ENCODE measurements at places on chromosomes 2 and 18. TPM values are rescaled to one million over a fixed set of nuclear protein-coding genes. Genes with fewer than 3 reads are reported as not detected.
A peak's percentile ranks its signal among the peaks of the same experiment; 100 is the strongest.

RAB1A gene
- total RNA-seq: 151 TPM

SCN3A gene
- 2.1 TPM for total RNA-seq

- H3K27me3 ChIP-seq: no peaks in the 10 kb centered on the region
- H3K4me1 ChIP-seq: peaks cover 13% of the 10 kb centered on the region
- H3K27ac ChIP-seq: no peak overlapping the region
Measured at GRCh38 chr2:97974471-97974870, 21.3 kb downstream of the TMEM131 start.

DNA sequence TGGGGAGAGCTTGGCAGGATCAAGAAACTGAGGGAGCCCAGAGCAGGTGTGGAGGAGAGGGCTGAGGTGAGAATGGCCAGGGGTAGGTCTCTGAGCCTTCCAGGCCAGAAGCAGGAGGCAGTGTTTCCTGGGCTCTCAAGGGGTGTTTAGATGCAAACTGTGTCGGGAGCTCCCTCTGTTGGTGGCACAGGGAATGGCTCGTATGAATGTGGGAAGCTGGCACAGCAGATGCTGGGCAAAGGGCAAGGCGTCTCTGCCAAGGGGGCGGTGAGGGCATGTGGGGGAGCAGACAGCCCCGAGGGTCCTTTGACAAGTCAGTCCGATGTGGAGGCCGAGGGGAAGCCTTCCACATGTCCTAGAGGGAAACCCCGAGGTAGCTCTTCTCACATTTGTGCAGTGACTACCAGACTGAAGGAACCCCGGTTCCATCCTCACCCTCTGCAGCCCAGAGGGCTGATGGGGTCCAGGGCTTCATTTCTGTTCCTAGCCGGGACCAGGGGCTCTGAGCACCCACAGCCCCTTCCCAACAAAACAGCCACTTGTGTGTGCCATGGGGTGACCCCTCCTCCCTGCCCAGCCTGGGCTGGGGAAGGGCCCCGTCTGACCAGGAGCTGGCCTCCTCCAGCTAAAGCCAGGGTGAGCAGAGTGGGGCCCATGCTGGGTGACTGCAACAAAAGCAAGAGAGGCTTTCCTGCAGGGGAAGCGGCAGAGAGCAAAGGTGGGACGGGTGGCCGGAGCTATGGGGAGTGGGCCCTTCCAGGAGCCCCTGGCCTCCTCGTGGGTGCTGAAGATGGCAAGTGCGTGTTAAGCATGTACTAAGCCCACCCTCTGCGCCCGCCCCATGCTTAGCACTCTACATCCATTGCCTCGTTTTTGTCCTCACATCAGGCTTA lies 103.4 kb downstream of the SEPTIN10 start:
- H3K4me1 ChIP-seq: no peaks in the 10 kb centered on the region
- H3K36me3 ChIP-seq: no peaks in the 10 kb centered on the region
- H3K27me3 ChIP-seq: no peaks in the 10 kb centered on the region

DNA sequence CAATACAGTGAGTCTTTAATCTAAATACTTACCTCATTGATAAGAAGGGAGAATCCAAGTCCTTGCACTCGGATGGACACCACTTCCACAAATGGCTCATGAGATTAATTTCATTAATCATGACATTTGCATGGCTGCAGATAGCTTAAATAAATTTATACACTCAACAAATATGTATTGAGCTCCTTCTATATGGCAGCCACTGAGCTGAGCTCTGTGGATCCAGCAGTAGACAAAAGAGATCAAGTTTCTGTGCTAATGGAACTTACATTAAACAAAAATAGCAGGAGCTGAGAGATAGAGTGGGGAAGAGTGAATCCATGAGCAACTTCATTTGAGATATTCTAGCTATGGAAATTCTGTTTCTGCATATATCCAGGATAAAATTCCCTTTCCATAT lies 44.4 kb downstream of the RAB27B start:
- H3K27ac ChIP-seq: no peak overlapping the region
- H3K27me3 ChIP-seq: no peaks in the 10 kb centered on the region
- H3K36me3 ChIP-seq: no peaks in the 10 kb centered on the region
- no peaks in the 10 kb centered on the region for H3K4me1 ChIP-seq

- no peak overlapping the region for H3K4me3 ChIP-seq
- H3K36me3 ChIP-seq: peaks cover 90% of the 10 kb centered on the region
- H3K27me3 ChIP-seq: no peaks in the 10 kb centered on the region
- H3K4me1 ChIP-seq: no peaks in the 10 kb centered on the region
- no peak for DNase-seq
- H3K27ac ChIP-seq: no peak overlapping the region
Measured at GRCh38 chr2:10794876-10795275, 17.7 kb downstream of the PDIA6 start.

DNA sequence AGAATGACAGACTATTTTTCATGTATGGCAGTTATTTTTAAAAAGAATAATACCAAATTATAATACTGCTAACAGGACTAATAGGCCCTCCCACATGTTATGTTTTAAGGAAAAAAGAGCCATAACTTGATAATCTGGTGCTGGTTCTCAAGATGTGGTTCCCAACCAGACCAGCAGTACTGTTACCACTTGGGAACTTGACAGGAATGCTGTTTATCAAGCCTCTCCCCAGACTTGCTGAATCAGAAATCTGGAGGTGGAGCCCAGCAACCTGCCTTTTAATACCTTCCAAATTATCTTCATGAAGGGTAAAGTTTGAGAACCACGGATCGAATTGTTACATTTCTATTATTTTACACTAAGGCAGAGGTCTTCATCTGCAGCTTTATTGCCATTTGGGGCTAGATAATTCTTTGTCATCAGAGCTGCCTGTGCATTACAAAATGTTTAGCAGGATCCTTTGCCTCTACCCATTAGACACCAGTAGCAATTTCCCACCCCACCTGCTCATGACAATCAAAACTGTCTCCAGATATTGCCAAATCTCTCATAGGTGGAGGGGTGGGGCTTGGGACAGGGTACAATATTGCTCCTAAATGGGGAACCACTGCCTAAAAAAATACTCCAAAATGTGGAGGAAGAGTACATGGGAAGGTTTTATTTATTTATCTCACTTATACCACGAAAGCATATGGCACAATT lies 629.6 kb downstream of the ARHGAP15 start:
- no peak for DNase-seq
- H3K4me1 ChIP-seq: no peaks in the 10 kb centered on the region
- H3K36me3 ChIP-seq: no peaks in the 10 kb centered on the region
- H3K4me3 ChIP-seq: no peak overlapping the region
- no peaks in the 10 kb centered on the region for H3K27me3 ChIP-seq

DNA sequence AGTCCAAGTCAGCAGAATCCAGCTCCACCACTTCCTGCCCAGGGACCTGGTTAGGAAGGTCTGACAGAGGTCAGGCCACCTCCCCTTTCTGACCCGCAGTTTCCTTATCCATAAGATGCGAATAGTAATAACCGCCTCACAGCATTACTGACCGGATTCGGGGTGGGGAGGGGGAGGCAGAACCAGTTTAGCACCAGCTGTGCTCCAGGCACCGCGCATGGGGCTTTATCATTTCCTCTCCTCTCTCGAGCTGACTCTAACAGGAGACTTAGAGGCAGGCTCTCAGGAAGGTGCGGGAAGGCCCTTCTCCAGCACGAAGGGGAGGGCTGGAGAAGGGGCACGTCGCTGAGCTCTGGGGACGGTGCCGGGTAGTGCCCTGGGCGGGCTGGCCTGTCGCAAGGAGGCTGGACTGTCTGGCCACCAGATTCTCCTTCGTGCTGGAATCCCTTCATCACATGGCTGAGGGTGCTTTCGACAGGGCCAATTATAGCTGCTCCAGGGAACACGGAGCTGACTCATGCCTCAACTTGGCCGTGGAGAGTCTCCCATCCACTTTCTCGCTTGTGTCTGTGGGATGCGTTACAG lies 5.7 kb downstream of the EHD3 start:
- DNase-seq: no peak
- H3K4me1 ChIP-seq: peaks cover under 1% of the 10 kb centered on the region
- H3K4me3 ChIP-seq: no peak overlapping the region
- peak overlapping the region; percentile 42 for H3K27ac ChIP-seq
- no peaks in the 10 kb centered on the region for H3K36me3 ChIP-seq
- H3K27me3 ChIP-seq: no peaks in the 10 kb centered on the region

Measured in upper lobe of right lung (tissue), 1 donor.